Right cardiac atrium (tissue), 5 donors: ENCODE measurements at places on chromosomes 12 and 14.

DNA sequence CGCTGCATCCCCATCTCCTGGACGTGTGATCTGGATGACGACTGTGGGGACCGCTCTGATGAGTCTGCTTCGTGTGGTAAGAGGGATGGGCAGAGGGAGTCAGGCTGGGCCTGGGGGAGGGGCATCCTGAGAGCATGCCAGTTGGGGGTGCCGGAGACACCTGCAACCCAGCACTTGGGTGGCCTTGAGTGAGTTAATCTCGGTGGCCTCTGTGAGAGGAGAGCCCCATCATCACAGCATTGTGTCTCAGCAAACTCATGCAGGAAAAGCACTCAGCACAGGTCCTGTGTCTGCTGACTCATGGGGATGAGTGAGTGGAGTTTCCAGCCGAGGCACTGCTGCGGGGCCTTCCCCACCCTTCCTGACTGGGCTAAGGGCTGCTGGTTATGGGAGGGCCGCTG lies 19.6 kb upstream of the LRP1-AS start:
- DNase-seq = peak; percentile 41

DNA sequence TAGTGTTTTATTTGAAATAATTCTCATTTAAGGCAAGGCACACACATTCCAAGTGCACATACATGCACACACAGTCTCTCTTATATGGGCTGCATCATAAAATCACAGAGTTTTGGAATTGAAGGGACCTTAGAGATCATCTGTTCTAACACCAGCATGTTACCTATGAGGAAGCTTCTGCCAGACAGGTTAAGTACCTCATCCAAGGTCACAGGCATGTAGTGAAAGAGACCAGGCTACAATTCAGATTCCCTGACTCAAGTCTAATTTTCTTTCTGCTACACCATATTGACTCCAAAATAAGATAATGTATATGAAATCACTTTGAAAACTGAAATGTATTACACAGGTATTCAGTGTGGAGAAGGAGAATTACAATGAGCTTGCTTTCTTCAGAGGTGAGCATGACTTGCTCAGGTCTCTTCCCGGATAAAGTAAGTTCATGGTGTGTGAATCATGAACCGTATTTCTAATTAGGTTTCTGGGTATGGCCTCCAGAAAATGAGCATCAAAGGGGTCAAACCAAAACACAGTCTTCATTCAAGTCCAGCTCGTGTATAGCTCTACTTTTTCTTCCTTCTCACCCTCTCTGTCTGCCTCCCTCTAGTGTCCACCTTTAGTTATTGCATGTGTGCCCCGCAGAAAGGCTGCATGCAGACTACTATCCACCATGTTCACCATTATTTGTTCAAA lies 411.9 kb downstream of the FUT8 start:
- no peak for DNase-seq

DNA sequence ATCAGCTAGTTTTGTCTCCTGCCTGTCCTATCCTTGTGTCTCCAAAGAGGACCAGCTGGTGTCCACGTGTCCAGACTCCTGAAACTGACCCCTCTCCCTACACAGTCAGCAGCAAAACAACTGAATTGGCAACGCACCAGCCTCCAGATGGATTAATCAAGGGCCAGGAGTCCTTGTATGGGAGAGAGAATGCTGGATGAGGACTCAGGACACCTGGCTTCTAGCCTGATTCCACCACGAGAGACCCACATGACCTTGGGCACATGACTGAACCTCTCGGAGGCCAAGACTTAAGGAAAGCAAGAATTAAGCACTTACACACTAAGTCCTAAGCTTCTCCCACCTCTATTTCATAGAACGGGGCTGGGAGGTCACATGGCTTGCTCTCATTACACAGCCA lies 60.4 kb upstream of the CMKLR1 start:
- DNase-seq = peak; percentile 67

DNA sequence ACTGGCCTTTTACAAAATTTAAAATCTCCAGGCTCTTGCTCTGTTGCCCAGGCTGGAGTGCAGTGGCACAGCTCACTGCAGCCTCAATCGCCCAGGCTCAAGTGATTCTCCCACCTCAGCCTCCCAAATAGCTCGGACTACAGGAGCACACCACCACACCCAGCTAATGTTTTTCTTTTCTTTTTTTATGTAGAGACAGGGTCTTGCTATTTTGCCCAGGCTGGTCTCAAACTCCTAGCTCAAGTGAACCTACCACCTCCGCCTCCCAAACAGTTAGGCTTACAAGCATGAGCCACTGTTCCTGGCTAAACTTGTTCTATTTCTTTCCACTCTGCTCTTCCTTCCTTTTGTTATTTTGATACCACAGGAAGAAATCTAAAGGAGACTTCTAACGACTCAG lies 15.2 kb downstream of the SYNJ2BP start:
- no peak for DNase-seq

DNA sequence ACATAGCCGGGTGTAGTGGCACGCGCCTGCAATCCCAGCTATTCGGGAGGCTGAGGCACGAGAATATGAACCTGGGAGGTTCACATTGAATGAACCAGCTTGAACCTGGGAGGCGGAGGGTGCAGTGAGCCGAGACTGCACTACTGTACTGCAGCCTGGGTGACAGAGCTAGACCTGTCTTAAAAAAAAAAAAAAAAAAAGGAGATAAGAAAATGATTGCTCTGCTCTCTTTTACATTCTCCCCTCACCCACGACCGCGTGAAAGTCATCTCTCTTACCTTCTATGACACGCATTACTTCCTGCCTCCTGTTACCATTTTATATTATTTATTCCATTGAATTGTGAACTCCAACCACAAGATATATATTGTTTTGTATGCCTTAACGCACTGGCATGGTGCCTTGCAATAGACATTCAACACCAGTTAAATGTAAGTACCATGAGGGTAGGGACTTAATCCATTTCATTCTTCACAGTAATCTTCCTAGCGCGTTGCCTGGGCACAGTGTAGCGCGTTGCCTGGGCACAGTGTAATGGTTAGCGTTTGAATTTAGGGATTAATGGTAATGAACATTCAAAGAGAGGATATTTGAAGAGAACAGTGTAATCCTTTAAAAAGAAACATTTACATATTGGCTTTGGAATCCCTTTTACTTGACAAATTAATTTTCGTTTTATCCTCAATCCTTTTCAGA lies 2.7 kb downstream of the RAP1B start:
- DNase-seq = no peak

- DNase-seq = no peak
Observed at GRCh38 chr12:96571101-96571862, 81.9 kb downstream of the CFAP54 start.
